ENCODE measurements at places on chromosomes 4 and X.

- peak; percentile 83 for DNase-seq
Measured at GRCh38 chr4:57136281-57136680, 26.1 kb upstream of the IGFBP7 start.

DNA sequence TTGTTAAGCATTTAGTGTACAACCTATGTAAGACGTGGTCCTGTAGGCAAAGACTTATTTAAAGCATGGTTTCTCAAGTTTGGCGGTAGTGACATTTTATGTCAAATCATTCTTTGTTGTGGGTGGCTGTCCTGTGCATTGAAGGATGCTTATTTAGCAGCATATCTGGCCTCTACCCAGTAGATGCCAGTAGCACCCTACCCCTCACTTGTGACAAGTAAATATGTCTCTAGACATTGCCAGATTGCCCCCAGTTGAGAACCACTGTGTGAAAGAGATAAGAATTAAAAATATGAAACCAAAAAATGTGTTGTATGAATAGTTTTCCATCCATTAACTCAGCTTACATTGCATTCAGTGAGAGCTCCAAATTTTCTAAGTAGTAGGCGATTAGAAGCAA lies 25.5 kb downstream of the MMAA start:
- DNase-seq, result no peak

DNA sequence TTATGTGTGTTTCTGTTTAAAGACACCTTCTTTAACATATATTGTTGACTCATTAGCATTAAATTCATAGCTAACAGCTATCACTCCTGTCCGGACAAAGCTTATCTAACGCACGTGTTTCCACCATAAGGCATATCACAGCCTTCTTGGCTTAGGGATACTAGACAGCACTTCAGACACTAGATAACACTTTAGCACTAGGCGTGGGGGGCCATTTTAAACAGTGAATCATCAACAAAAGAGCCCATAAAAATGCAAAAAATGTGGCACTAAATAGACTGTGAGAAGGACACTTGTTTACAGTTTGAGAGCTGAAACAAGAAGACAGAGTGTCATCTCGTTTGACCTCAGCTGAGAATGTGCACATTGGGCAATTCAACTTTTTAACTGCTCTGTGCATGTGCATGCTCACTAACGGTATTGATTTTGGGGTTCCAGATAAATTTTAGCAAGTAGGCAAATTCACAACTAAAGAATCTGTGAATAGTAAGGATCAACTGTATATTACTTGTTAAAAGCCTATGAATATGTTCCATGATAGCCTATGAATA lies 58.9 kb upstream of the RAI2 start:
- DNase-seq, result no peak

DNA sequence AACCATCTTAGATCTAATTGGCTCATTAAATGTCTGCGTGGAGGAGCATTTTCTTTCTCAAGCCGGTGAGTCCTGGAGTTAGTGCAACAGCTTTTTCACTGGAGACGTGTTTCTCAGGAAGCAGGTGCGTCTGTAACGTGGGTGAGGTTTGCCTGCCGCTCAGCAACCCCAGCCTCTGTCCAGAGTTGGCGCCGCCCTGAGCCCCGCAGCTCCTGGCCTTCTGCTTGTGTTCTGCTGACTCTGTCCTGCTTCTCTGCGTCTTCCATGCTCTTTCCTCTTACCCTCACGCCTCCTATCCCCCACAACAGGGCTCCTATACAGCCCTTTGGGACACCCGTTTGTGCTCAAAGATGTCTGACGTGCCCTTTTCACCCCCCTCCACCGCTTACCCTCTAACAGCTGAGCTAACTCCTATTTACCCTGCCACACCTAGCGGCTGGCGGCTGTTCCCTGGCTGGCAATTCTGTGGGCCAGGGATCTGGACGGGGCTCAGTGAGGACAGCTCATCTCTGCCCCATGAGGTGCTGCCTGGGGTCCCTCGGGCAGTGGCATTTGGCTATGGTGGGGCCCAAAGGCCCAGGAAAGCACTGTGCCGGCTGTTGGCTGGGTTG lies 18.8 kb downstream of the DOK7 start:
- no peak for DNase-seq

GRCh38 chr4:76641758-76642157 lies 206.7 kb downstream of the SHROOM3 start:
- no peak for DNase-seq

GRCh38 chr4:176790398-176790797 lies 2.3 kb downstream of the VEGFC start:
- DNase-seq, result no peak

DNA sequence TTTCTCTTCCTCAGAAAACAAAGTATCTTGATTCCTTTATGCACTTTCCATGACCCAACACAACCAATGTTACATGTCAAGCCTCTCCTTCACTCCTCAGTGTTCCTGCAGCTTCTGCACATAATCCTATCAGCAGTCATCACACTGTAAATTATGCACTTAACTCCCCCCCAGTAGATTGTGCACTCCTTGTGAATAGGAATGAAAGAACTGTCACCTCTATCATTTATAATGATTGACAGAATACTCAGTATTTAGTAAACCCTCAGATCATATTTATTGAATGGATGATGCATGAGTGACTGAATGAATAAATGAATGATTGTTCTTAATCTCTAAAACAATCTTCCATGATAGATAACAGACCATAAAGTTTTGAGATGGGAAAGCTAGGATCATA lies 253.3 kb downstream of the HS3ST1 start:
- no peak for DNase-seq

- no peak for DNase-seq
Measured at GRCh38 chrX:1555370-1555769, 18.4 kb upstream of the P2RY8 start.

- peak; percentile 19 for DNase-seq
Measured at GRCh38 chr4:89755220-89755619, 81.7 kb downstream of the SNCA start.

GRCh38 chrX:66014556-66014955 lies 25.3 kb downstream of the VSIG4 start:
- no peak for DNase-seq

GRCh38 chr4:40193016-40193571 lies 3.7 kb upstream of the RHOH start:
- DNase-seq, result no peak

DNA sequence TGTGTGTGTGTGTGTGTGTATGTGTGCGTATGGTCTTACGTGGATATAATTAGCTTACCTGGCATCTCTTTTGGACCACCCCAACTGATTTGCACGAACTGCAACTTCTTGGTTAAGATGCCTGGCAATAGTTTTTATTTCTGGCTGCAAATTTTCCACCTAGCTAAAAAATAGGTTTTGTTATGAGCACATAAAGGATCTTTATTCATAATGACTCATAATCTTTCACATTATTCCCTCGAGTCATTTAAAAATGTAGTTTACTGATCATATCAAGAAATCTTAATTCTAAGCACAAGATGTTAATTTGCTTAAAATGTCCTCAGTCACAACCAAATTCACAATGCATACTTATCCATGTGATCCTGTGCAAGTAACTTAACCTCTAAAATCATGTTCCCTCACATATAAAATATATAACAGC lies 1.5 kb downstream of the COX18 start:
- no peak for DNase-seq
